ENCODE measurements at places on chromosomes 12 and 14.
A peak's percentile ranks its signal among the peaks of the same experiment; 100 is the strongest.

- DNase-seq = no peak
Observed at GRCh38 chr14:76957224-76957891, 71.2 kb downstream of the IRF2BPL start.

- DNase-seq = no peak
Observed at GRCh38 chr14:86613126-86613525, 1083.2 kb downstream of the FLRT2 start.

GRCh38 chr12:119419381-119419780 is 84.9 kb downstream of the CCDC60 start:
- DNase-seq = no peak

- DNase-seq = no peak
Observed at GRCh38 chr12:5723711-5724252, 221.3 kb downstream of the ANO2 start.

GRCh38 chr12:111386885-111387284 is 18.0 kb upstream of the PHETA1 start:
- DNase-seq = no peak

GRCh38 chr14:20632831-20633691 is 8.4 kb downstream of the OR6S1 start:
- DNase-seq = peak; percentile 58

DNA sequence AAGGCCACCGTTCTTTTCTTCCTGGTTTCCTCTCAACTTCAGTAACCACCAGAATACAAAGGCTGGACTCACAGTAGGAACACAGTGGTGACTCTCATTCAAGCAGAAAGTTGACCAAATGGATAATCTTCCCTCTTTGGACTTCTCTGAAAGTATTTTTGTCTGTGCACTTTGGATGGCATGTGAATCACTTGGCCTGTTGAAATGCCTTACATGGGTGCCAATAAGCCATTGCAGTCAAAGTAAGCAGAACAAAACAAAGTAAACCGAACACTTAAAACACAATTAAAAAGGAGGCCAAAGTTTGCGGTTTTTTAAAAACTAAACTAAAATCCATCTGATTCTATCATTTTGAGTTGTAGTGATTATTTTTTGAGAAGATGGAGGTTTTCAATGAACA is 370.1 kb upstream of the DDHD1 start:
- DNase-seq = no peak

- DNase-seq = no peak
Observed at GRCh38 chr12:43112101-43112920, 439.7 kb downstream of the ADAMTS20 start.

DNA sequence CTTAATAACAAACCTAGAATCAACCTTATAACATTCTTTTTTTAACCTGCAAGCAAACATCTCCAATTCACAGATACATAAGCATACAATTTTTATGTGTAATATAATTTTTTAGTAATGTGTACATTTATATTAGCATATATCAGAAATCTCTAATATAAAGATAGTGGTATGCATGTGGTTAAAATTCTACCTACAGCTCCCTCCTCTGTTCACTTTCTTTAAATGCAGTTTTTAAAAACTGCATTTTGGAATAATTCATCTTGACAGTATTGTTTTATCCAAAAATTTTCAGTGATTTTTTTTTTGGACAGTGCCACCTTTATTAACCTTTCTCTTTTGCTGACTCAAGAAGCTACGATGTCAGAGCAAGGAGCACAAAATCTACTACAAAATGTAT is 13.2 kb upstream of the RXYLT1 start:
- DNase-seq = no peak

Data from stimulated activated CD4-positive, alpha-beta T cell treated with anti-CD3 and anti-CD28 coated beads, Interleukin-2, amount 100 ng/mL, for 4 hours (primary cell).